ENCODE measurements at places on chromosomes 3 and 15.

- H3K4me1 ChIP-seq, result no peaks in the 10 kb centered on the region
- DNase-seq, result no peak
- no peaks in the 10 kb centered on the region for H3K36me3 ChIP-seq
- no peaks in the 10 kb centered on the region for H3K27me3 ChIP-seq
- H3K4me3 ChIP-seq, result no peak overlapping the region
- no peak overlapping the region for H3K27ac ChIP-seq
These were observed 390.5 kb upstream of the ROBO1 start for GRCh38 chr3:80158332-80158731.

GRCh38 chr3:186452517-186452916 lies 90.5 kb upstream of the DGKG start:
- no peak overlapping the region for H3K27ac ChIP-seq
- no peak overlapping the region for H3K4me3 ChIP-seq
- peaks cover 13% of the 10 kb centered on the region for H3K27me3 ChIP-seq
- DNase-seq, result no peak
- H3K36me3 ChIP-seq, result no peaks in the 10 kb centered on the region

DNA sequence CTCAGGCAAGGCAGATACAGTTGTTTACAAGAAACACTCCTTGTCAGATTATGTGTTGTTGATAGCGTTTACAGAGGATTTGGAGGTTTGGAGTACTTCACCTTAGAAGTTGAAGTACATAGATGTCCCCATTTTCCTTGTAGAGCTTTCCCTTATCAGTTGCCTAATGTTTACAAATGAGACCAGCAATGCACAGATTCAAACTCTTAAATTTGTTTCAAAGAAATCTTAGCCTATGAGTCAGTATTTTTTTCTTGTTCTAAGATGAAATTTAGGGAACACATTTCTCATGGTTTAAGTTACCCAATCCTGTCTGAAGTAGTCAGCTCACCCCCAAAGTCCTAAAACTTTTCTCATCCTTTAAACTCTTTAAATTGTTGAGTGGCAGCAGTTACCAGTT lies 6.3 kb upstream of the EIF5A2 start:
- peaks cover 11% of the 10 kb centered on the region for H3K36me3 ChIP-seq
- H3K4me3 ChIP-seq, result no peak overlapping the region
- H3K27ac ChIP-seq, result no peak overlapping the region
- DNase-seq, result no peak
- no peaks in the 10 kb centered on the region for H3K4me1 ChIP-seq

DNA sequence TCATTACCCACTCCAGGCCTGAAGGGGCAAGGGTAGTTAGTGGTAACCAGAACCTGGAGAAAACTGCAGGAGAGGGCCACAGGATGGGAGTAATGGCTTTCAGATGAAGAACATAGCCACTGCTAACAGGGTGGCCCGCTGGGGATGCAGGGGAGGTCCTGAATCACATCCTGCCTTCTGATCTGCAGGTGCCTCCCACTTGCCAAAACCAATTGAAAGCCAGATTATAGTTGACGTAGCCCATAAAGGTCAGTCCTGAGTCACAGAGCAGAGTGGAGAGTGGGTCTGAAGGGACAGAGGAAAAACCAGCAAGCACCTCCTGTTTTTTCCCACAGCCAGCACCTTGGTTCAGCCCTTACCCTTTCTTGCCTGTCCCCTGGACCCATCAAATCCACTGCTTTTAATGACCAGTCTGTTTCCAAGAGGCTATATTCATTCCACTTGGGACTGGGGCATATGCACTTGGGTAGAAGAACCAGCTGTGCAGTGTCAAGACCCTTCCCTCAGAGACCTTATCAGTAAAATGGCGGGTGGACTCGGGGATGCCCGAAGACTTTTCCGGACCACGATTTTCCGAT lies 646 bp upstream of the SLC35G2 start:
- H3K27me3 ChIP-seq, result peaks cover 37% of the 10 kb centered on the region
- peak; percentile 68 for DNase-seq
- H3K36me3 ChIP-seq, result peaks cover 12% of the 10 kb centered on the region
- peaks cover 25% of the 10 kb centered on the region for H3K4me1 ChIP-seq

GRCh38 chr15:71801935-71802655 lies 8.3 kb upstream of the NR2E3 start:
- no peak for DNase-seq
- H3K4me1 ChIP-seq, result no peaks in the 10 kb centered on the region
- H3K36me3 ChIP-seq, result no peaks in the 10 kb centered on the region
- no peak overlapping the region for H3K27ac ChIP-seq
- peaks cover 6% of the 10 kb centered on the region for H3K27me3 ChIP-seq

DNA sequence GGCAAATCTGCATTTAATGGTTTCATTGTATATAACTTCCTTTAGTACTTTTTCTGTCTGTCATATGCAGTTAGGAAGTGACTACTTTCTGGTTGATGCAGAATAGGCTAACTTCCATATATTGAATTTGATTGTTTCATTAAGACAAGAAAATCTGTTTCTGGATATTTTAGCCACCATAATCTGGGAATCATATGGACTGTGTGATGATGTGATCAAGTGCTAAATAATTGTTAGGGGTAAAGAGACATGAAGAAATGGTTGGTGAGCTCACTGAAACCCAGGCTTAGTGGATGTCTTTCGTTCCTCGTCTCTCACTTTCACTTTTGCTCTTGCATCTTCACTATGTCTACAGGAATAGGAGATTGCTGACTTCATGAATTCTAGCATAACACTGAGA lies 3.5 kb upstream of the MNS1 start:
- H3K27me3 ChIP-seq, result peaks cover 17% of the 10 kb centered on the region
- H3K27ac ChIP-seq, result no peak overlapping the region
- H3K4me1 ChIP-seq, result peaks cover 24% of the 10 kb centered on the region
- H3K36me3 ChIP-seq, result no peaks in the 10 kb centered on the region

Data from activated T-cell treated with anti-CD3 and anti-CD28 coated beads, Interleukin-2, amount 50 U/mL, for 72 hours (primary cell).